ENCODE measurements at places on chromosomes 1 and 21.

- no peak for DNase-seq
These were observed 51.7 kb downstream of the TCP10L start for GRCh38 chr21:32533611-32534010.

DNA sequence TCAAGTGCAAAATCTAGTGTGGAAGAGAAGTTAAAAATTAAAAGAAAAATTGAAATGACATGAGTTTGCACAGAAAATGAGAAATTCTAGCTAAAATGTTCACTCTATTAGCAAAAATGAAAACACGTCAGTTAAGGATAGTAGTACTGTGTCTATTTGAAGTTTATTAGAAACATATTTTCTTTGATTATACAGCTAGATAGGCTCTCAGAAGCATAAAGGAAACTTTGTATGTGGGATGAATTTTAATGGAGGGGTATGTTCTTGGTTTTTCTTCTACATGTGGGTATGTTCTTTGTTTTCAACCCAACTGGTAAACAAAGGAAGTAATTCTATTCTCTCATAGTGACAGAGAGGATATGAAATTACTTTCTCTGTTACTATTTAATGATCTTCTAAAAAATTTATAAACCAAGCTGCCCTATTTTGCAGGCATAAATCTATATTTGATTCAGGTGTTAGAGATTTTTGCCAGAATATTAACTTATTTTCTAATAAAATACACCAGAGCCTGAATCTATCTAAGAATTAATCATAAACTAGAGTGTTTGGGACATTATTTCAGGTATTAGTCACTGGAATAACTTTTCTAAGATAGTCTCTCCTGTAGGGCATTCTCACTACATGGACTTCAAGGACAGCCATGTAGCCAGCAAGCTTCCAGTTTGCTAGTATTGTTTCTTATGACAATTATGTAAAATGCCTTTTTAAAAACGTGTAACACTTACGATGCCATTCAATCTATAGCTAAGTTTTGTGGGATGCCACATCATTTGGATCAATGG lies 15.8 kb downstream of the GPSM2 start:
- no peak for DNase-seq

DNA sequence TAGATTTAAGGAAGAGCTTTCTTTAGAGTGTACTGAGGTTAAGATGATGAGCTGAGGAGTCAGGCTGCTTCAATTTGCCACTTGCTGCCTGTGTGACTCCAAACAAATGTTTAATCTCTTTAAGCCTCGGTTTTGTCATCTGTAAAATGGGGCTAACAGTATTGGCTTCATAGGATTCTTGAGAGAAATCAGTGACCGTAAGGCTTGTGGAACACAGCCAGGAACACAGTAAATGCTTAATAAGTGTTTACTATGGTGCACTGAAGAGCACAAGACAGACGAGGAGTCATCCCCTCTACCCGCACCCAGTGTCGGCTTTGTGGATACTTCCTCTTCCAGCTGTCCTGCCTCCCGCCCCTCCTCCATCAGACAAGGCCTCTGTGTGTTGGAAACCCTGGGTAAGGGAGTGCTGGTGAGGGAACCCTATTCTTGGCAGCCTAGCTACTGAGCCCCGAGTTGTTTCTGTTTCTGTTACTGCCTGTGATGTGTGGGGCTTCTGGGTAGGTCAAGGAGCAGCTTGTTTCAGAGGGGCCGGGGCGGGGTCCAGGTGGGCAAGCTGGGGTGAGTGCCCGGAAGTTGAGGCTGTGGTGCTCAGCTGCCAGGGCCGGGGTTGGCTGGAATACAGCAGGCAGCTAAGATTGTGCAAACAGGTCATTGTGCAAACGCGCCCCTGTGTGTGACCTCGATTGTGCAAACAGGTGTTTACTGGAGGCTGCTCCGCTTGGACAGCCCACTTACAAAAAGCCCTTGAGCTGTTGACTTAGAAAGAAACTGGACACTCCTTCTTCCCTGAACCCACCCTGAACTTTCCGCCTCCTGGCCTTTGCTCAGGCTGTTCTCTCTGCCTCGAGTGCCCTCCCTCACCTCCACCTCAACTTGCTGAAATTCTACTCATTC lies 4.0 kb upstream of the CSF3R start:
- no peak for DNase-seq

DNA sequence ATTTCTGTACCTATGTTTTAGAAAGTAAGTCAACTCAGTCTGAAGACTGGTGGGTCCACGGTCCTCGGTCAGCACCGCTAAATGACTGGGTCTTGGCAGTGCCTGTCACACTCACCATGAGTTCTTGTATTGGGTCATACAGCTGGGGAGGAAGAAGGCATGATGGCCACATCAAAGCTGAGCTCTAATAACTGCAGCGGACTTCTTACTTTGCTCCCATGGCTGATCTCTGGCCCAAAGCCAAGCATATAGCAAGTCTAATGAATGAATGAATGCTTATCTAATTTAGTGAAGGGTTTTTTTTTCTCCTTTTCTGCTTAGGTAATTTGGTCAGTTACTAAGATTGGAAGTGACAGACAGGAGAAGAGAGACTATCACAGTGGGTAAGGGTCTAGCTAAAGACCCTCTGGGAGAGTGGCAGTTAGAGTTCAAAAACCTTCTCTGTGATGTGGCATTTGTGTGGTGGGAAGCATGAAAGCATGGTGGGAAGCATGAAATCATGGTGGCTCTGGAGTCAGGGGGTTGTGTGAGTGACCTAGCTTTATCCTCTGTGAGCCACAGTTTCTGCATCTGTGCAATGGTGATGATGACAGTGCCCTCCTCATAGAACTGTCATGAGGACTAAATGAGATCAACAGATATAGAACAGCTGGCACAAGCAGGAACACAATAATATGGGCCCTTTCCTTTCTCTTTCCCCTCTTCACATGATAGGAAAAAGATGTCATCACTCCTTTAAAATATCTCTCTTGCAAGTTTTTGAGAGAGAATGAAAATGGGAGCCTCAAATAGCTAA lies 78.9 kb upstream of the JAK1 start:
- DNase-seq = no peak

- no peak for DNase-seq
These were observed 104.5 kb downstream of the CENPF start for GRCh38 chr1:214707306-214708087.

GRCh38 chr1:204359131-204359473 lies 627 bp downstream of the PLEKHA6 start:
- no peak for DNase-seq
